Heart left ventricle (tissue), 16 donors: ENCODE measurements at places on chromosomes 1 and 21. TPM values are rescaled to one million over a fixed set of nuclear protein-coding genes. Genes with fewer than 3 reads are reported as not detected.

Gene ADCY10
- 0.19 TPM for polyA plus RNA-seq

Gene ATP8B2
- 18.3 TPM for polyA plus RNA-seq

Gene CD53
- 3.7 TPM for polyA plus RNA-seq

Gene SLC30A1
- 4.2 TPM for polyA plus RNA-seq

Gene ADAMTS5
- 2.7 TPM for polyA plus RNA-seq

Gene AXDND1
- polyA plus RNA-seq = not detected

Gene SYNC
- polyA plus RNA-seq = 8.3 TPM

Gene TPTE
- polyA plus RNA-seq = not detected

Gene POMGNT1
- polyA plus RNA-seq = 117 TPM

Gene CFAP107
- polyA plus RNA-seq = not detected

Gene RIPPLY3
- polyA plus RNA-seq = not detected

Gene CXADR
- 7.5 TPM for polyA plus RNA-seq

Gene CFHR4
- polyA plus RNA-seq = not detected

Gene EPHA8
- polyA plus RNA-seq = not detected

Gene COL11A1
- not detected for polyA plus RNA-seq

Gene C1orf53
- 4.1 TPM for polyA plus RNA-seq

Gene AQP10
- 0.15 TPM for polyA plus RNA-seq

Gene PGBD5
- 1.3 TPM for polyA plus RNA-seq

Gene SLC9C2
- not detected for polyA plus RNA-seq

Gene KLF17
- polyA plus RNA-seq = not detected

Gene NECAP2
- 19.7 TPM for polyA plus RNA-seq

Gene CLEC20A
- not detected for polyA plus RNA-seq

Gene MFN2
- 263 TPM for polyA plus RNA-seq

Gene DIO1
- polyA plus RNA-seq = not detected

Gene SDC3
- polyA plus RNA-seq = 24.6 TPM

Gene TGFB2
- polyA plus RNA-seq = 2.3 TPM

Gene SLFNL1
- 0.11 TPM for polyA plus RNA-seq

Gene DNAJC6
- polyA plus RNA-seq = 5.6 TPM

Gene IFNAR2
- 8.2 TPM for polyA plus RNA-seq

Gene SYT11
- 15.1 TPM for polyA plus RNA-seq

Gene OR2T11
- polyA plus RNA-seq = not detected

Gene UBE2J2
- 38.7 TPM for polyA plus RNA-seq

Gene SEMA4A
- 0.90 TPM for polyA plus RNA-seq

Gene CD48
- polyA plus RNA-seq = 0.53 TPM

Gene CAMK1G
- polyA plus RNA-seq = not detected

Gene C1orf146
- not detected for polyA plus RNA-seq

Gene C4BPA
- not detected for polyA plus RNA-seq

Gene DNM3
- 1.3 TPM for polyA plus RNA-seq

Gene TMEM82
- not detected for polyA plus RNA-seq

Gene PTPN22
- polyA plus RNA-seq = 0.23 TPM

Gene NTNG1
- not detected for polyA plus RNA-seq

Gene LCE1C
- not detected for polyA plus RNA-seq

Gene ZBTB8A
- 2.6 TPM for polyA plus RNA-seq

Gene UBXN10
- polyA plus RNA-seq = 0.14 TPM

Gene OR2T10
- polyA plus RNA-seq = not detected

Gene SH2D5
- 12.4 TPM for polyA plus RNA-seq

Gene LRRC39
- polyA plus RNA-seq = 16.1 TPM

Gene TRAPPC3
- polyA plus RNA-seq = 40.8 TPM

Gene HIVEP3
- polyA plus RNA-seq = 4.1 TPM

Gene OR10Z1
- not detected for polyA plus RNA-seq

Gene MXRA8
- 17.7 TPM for polyA plus RNA-seq

Gene CELA3A
- 0.68 TPM for polyA plus RNA-seq

Gene SIPA1L2
- 103 TPM for polyA plus RNA-seq

Gene LMOD1
- polyA plus RNA-seq = 5.1 TPM

Gene FBXO2
- polyA plus RNA-seq = 2.5 TPM

Gene OR2T3
- polyA plus RNA-seq = not detected

Gene SLC6A9
- polyA plus RNA-seq = 2.0 TPM

Gene UTS2
- polyA plus RNA-seq = not detected
